ENCODE measurements at places on chromosomes 13 and 19.

- DNase-seq: no peak
Measured at GRCh38 chr13:93462151-93462550, 235.5 kb downstream of the GPC6 start.

DNA sequence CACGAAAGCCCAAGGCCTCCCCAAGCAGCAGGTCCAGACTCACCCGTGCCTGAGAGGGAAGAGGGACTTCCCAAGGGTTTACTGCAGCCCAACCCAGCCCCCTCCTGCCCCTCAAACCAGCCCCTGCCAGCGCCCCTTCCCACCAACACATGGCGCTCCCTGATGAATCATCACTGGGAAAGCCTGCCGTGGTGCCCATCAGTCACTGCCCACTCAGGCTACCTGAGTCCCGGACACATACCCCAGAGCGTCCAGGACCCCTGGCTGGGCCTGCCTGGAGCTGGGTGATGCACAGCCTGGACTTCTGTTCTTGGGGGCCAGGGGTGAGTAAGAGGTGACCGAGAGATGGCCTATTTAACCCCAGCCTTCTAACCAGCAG is 60.6 kb downstream of the MLLT1 start:
- no peak for DNase-seq

DNA sequence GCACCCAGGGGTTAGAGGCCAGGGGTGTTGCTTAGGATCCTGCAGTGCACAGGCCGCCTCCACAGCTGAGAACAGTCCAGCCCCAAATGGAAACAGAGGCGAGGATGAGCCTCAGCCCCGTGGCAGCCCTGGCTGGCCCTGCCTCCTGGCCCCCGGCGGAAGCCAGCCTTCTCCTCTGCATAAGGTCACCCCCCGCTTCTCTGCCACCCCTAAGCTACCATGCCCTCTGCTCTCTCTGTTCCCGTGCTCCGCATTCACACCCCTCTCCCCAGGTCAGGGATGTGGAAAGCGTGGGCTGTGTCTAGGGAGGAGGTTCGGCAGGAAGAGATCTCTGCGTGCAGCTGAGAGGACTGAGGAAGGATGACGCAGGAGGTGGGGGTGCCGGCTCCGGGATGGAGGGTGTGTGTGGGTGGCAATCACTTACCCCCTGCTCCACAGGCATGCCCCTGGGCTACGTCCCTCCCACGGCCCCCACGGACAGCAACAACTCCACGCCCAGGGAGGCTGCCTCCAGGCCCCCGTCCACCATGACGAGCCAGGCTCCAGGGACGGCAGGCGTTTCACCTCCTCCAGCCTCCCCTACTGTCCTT is 6.0 kb downstream of the SSC5D start:
- no peak for DNase-seq

DNA sequence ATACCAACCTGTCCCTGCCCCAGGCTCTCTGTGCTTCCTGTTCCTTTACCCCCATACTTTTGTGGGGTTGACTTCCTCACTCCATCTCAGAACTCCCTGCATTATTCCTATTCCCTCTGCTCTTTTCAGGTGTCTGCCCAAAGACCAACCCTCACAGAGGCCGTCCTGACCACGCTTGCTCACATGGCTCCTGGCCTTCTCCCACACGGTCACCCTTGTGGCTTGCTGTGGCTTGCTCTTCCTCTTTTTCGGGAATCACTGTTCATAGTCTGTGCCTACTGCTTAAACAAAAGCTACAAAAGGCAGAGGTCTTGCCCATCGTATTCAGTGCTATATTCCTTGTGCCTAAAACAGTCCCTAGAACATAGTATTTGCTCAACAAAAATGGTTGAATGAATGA is 25.2 kb upstream of the ARGLU1 start:
- DNase-seq: no peak

GRCh38 chr19:491146-491741 is 5.0 kb upstream of the MADCAM1 start:
- DNase-seq: no peak

- no peak for DNase-seq
Measured at GRCh38 chr19:47350630-47351029, 1.5 kb downstream of the DHX34 start.

GRCh38 chr13:34347784-34348573 is 530.0 kb downstream of the RFC3 start:
- DNase-seq: peak; percentile 21

DNA sequence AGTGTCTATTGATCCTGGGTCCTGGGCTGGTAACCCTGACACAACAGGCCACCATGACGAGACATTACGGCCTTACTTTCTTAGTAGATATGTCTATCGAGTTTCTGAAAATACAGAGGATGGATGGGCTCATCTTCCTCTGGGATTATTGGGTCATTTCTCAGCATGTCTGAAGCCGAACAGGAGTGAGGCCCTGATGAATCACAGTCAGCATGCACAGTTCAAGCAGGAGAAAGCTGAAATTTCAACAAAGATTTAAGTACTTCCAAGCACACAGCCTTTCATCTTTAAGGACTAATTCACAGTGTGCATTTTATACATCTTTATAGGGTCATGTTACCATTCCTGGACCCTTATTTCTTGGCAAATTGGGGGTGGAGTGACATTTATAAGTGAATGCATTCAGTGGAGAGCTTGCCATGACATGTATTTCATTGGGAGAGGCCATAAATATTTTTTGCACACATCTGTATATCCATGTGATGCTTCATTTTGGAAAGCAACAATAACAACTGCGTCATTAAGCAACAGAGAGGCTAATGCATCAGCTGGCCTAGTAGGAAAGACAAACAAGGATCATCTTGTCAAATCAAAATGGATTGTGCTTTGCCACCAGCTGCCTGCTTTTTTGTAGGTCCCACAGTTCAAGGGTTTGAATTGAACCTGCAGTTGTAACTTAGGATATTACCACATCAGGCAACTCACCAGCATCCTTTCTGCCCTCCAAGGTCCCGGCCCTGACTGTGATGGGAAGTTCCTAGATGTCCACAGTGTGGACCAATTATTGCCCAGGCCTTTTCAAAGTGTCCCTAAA is 143.5 kb downstream of the DNAJC15 start:
- DNase-seq: no peak

DNA sequence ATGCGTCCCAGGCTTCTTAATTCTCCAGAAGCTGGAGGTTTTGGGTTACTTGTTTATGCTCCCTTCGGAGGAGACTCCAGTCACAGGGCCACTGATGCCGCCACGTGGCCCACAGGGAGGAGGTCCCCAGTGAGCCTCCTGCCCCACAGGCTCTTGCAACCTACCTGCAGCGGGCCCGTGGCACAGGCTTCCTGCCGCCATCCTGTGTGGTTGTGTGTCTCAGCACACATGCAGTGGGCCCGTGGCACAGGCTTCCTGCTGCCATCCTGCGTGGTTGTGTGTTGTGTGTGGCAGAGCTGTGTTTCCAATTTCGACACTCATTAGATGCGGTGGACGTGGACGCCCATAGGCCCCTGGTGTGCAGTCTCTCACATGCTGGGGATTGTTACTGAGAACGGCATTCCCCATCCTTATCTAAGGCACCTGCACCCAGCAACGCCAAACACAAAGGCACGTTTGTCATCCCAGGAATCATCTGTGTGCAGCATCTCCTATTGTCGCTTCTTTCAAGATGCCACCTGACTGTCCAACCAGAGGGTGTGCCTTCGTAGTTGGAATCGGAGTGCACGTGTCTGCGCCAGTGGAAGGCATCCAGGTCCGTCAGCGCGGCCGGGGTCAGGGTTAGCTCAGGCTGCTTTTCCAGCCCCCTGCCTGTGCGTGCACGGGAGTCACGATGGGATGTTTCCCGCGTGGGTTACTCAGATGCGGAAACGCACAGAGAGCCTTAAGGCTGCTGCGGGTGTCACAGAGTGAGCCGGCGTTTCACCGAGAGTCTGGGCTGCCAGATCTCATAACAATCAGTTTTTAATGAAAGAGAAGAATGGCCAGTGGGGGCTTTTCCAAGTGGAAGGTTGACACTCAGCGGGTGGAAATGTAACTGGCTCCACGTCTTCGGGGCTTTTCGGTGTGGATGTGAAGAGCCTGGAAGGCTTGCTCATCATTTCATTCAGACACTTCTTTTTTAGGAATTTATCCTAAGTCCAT is 119.8 kb downstream of the ATP11A start:
- DNase-seq: no peak

DNA sequence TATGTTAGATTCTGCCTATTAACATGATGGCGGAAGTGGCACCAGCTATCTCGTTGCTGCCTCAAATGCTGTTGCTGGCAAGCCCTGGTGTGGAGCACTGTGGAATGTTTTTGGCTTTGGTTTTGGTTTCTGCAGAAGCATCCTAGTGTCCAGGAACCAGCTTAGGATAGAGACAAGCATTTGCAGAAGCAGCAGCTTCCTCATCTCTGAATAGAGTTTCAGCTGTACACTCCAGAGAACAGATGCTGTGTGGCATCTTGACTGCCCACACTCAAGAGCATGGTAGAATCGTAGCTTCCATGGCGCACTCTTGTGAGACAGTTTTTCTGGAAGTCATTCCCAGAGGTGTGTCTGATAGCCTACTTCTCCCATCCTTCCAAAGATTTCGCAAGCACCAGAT is 145.3 kb upstream of the RXFP2 start:
- DNase-seq: no peak

GRCh38 chr13:113732961-113733950 is 25.8 kb upstream of the TMEM255B start:
- DNase-seq: no peak

GRCh38 chr13:41250993-41251392 is 12.4 kb downstream of the MTRF1 start:
- no peak for DNase-seq

DNA sequence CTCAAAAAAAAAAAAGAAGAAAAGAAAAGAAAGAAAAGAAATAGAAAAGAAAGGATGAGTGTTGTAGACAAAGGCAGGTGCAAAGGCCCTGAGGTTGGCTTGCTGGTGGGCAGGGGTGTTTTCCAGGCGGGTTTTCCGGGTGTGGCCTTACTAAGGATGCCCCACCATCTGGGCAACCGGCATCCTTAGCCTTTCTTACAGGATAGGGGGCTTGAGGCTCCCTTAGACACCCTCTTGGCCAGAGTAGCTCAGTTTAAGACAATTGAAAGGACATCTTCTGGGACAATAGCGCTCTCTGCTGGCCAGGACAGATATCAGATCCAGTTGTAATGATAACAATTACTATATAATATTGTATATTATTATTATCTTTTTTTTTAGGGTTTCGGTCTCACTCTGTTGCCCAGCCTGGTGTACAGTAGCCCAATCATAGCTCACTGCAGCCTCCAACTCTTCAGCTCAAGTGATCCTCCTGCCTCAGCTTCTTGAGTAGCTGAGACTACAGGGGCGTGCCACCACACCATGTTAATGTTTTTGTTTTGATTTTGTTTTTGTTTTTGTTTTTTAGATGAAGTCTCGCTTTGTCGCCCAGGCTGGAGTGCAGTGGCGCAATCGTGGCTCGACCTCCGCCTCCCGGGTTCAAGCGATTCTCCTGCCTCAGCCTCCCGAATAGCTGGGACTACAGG is 1.4 kb upstream of the QTRT1 start:
- DNase-seq: peak; percentile 70

- DNase-seq: no peak
Measured at GRCh38 chr13:20714563-20715329, 11.2 kb downstream of the IL17D start.

- DNase-seq: no peak
Measured at GRCh38 chr19:48196933-48197665, 26.6 kb downstream of the ZSWIM9 start.

DNA sequence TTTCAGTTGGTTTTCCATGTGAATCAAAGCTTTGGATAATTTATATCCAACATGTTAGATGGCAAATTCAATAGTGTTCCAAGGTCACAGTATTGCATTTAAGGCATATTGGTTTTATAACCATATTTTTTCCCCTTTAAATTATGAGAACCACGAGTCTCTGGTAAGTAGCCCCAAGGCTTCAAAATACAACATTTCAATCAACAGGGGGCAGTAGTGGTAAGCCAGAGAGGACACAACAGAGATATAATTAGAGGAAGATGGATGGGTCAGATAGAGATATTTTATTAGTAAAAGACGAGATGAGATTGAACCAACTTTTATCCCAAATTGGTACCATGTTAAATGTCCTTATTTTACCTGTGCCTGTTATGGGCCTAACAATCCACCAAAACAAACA is 53.1 kb downstream of the KL start:
- DNase-seq: no peak

- DNase-seq: no peak
Measured at GRCh38 chr13:113327766-113328471, 30.9 kb downstream of the LAMP1 start.

DNA sequence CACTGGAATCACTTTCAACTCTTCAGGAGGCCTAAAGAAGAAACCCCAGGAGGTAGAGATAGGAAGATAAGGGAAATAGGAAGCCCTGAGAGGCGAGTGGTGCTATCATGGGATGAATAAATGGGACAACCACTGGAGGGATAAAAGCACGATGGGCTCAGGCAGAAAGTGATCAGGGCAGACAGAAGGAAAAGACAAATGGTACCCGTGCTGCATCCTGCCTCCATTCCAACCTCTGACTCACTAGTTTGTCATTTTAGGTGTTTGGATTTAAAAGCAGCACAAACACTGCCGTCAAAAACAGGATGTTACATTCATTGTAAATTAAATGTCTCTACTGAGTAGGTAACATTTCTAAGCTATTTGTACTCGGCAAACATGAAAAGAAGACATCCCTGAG is 314.3 kb upstream of the HTR2A start:
- DNase-seq: no peak

All from transverse colon (tissue), 4 donors.